ENCODE measurements at places on chromosomes 7 and 10.

DNA sequence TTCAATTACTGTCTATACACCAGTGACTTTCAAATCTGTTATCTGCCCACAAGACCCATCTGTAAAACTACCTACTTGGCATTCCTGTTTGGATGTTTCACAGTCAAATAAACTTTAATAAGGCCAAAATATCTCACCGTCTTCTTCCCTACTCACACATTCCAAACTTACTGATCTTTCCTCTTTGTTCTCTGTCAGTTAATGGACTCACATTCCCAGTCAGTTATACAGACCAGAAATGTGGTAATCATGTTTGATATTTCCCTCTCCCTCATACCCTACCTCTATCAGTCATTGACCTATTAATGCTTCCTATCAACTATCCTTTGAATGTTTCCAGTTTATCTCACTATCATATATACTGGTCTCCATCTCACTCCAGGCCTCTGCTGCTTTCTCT is 28.5 kb upstream of the HDAC9 start:
- DNase-seq = no peak

GRCh38 chr7:157945401-157945800 is 608.6 kb downstream of the DNAJB6 start:
- DNase-seq = no peak

- DNase-seq = no peak
These were observed 24.3 kb upstream of the LAMB1 start for GRCh38 chr7:108027239-108027638.

DNA sequence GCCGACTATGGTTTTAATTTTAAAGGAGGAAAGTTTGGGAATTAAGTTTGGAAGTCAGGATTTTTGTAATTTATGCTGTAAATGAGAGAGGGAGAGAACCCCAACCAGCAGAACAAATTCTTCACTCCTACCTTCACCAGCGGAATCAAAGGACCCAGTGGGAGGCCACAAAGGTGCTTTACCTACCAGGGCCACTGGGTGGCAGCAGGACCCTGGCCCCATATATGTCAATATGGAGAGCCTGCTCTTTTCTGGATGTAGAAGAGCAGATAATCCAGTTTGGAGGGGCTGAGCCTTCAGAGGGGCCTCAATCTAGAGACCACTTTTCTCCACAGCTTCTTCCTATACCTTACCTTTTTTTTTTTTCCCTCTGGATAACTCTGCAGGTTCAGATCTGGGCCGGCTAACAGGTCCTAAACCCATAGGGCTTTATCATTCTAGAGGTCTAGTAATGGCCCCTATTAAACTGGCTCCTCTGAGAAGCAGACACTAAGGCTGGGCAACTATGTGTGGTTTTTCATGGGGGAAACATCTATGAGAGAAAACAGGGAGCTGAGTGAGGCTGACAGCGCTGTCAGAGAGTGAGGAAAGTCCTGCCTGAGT is 8.5 kb upstream of the SCD start:
- peak; percentile 84 for DNase-seq

DNA sequence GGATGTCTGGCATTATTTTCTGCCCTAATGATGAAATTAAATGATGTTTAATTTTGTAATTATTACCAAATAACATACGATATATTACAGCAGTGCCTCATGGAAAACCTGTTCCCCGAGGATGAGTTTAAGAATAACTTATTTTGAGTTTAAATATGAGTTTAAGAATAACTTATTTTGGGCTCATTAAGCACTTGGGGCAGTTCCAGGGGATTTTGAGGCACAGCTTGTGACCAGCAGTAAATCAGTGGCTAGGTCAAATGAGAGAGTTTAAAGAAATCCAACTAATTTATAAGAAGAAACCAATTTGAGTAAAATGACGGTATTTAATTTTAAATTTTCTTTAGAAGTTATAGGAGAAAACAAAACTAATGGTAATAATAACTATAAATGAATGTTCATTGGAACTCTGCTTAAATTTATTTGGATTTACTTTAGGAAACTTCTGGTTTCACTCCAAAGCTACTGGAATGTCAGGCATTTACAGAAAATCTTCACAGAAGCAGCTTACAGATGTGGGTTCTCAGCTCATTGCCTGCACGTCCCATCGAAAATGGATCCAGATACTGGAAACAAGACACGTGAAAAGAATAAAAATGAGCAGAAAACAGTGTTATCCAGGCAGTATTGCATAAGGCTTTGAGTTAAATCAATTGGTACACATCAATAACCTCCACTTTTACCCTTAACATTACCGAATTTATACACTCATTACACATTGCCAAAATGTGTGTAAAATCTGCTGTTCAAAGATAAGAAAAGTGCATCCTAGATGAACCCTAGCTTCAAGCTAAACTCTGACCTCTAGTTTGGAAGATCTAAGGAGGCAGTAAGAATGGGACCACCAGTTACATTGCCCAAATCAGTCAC is 784.5 kb upstream of the IGFBP3 start:
- DNase-seq = no peak

- DNase-seq = no peak
These were observed 282.8 kb upstream of the ZMIZ1 start for GRCh38 chr10:78785991-78786390.

DNA sequence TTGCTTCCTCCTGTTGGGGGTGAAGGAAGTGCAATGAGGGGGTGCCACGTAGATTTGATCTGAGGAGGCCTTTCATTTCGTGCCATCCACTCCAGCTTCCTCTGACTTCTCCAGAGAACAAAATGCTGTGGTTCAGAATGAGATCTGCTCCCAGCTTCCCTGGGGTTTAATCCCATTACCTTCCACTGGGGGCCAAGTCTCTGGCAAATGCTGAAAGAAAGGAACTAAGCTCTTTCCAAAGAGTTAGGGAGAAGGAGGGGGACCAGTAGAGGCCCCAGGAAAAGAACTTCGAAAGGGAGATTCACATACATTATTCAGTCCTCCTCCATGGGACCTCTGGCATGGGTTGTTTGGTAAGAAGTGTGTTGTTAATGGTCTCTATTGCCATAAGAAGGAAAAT is 727.0 kb downstream of the TYW1 start:
- DNase-seq = no peak

DNA sequence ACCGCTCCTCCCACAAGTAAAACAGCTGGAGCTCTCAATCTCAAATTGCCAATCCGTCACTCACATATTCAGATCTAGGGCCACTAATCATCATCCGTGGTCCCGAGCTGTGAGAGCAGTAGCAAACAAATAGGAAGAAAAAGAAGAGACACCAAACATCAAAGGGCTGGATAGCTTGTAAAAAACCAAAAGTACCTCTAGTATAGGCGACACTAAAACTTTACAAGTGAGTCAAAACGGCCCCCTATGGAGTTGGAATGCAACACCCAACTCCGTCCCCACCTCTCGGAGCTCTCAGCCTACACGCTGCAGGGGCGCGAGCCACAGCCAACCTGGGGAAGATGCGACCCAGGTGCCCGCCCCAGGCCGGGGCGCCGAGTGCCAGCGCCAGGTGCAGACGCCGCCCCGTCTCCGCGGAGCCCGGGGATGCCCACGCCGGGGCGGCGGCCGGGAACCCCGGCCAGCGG is 581 bp downstream of the FAM3C start:
- DNase-seq = peak; percentile 61

DNA sequence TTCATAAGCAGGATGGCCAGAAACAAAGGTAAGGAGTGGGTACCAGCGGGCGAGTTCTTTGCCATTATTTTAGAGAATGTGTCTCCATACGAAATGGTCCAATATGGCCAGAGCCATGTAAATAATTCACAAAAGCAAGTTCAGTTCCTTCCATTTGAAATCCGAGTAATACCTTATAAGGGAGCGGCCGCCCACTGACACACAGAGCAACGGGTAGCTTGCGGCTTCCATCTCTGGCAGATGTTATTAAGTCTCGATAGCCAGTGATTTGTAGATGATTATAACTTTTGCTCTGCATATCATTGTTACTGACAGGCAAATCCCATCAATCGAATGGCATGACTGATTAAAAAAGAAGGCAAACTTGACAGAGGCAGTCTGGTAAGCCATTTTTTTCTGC is 63.2 kb downstream of the GFRA1 start:
- DNase-seq = no peak

- DNase-seq = no peak
These were observed 3.8 kb downstream of the CDK6 start for GRCh38 chr7:92832534-92833023.

- DNase-seq = no peak
These were observed 136.0 kb downstream of the CUL2 start for GRCh38 chr10:34954142-34954541.

- no peak for DNase-seq
These were observed 23.1 kb downstream of the MDFIC start for GRCh38 chr7:114944745-114945625.

DNA sequence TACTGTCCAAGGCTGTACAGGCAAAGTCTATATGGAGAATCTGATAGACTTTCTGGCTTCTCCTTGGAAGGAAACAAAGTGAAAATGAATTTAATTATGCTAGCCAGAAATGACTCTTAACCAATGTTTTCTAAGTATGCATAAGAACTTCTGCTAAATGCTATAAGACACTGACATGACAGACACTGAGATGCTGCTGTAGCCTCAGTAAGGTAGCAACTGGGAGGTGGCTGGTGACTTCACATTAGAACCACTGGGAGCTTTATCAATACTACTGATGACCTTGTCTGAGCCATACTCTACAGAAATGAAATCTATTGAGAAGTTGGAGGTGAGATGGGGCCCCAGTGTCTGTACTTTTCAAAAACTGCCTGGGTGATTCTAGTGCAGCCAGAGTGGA is 188.6 kb downstream of the ZNF365 start:
- DNase-seq = peak; percentile 8

DNA sequence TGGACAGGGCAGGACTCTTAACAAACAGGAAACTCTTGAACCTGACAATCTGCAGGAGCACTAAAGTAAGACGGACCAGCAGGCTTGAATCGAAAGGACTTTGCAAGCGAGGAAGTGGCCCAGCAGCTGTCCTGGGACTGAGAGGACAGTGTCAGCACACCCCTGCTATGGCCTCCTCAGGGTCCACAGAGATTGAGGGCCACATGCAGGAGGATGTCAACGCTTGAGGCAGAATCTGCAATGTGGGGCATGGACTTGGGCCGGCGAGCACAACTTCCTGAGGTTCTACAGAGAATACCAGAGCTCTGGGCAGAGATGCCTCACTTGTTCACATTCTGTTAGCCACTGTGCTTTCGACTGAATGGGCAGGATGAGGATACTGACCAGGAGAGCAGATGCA is 84.4 kb upstream of the EFCAB10 start:
- no peak for DNase-seq

GRCh38 chr10:71396711-71397295 is at the start of gene CDH23:
Gene CDH23, plus strand, starts transcription at chr10:71396920. Its CDS starts 42,912 bp downstream, at chr10:71439832.
- peak; percentile 20 for DNase-seq

DNA sequence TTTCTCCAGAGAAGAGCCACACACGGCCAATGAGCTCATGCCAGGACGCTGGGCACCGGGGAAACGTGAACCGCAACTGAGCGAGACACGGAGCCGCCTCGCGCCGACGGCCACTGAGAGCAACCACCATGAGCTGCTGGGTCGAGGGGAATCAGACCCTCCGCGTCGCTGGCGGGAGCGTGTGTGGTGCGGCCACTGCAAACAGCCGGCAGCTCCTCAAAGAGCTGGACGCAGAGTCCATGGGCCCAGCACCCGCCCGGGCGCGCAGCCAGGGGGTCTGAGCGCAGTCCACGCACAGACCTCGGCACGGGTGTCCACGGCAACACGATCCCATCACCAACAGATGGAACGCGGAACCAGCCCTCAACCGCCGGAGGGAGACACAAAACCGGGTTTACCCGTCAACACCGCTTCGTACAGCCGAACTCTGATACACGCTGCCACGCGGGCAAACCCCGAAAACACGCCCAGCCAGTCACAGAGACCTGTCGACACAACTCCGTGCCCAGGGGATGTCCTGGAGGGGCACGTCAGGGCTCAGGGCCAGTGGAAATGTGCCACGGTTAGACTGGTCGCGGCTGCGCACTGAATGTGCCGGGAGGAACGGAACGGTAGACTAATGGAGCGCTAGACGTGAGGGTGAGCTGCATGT is 147.1 kb downstream of the ELFN1 start:
- DNase-seq = no peak

DNA sequence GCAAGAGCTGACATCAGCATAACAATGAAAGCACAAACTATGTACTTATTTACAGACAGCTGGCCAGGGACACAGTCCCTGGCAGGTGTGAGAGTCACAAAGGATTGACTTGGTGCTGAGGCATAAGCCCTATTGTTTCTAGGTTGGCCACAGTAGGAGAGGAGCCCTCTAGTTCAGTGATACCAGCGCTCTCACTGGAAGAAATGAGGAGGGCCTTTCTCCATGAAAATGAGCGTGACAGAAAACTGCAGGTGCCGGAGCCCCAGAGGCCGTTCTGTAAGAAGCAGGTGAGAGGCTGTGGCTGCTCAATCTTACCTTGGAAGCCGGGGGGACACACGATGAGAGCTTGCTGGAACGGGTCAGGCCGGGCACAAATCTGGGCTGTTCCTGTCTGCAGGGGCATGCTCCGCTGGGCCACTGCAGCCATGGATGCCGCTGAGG is 90.5 kb downstream of the CLEC2L start:
- DNase-seq = no peak

DNA sequence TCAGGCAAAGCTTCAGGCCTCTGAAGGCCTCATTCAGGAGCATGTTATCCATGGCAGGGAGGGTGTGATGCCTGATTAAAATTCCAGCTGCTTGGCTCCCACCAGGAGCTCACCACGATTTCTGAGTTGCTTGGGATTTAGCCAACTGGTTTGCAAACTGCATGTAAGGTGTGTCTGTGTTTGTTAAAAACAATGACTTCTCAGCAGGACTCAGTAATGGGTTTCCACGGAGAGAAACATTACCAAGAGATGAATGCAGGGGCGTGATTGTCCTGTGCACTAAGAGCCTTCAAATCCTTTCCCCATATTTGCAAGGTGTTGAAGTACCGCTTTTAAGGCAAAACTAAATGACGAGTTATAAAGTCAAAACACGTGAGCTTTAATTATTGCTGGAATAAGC is 88.8 kb upstream of the BTBD16 start:
- DNase-seq = no peak

DNA sequence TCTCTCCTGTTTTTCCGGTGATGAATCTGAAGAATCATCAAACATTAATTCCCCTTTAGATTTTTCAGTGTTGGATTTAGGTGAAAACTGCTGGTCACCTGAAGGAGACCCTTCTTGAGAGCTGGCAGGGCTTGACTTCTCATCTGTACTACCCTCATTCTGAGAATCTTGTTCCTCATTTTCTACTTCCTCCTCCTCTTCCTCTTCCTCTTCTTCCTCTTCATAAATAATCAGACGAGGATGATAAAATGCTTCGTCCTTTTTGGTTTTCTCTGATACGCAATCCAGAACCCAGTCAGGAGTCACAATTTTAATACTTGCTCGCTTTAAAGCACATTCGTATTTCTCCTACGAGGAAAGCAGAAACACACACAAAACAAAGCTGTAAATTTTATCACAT is 26.9 kb downstream of the PAXIP1 start:
- no peak for DNase-seq
